GM12864 (cell line): ENCODE measurements at places on chromosomes 3 and 15.

- DNase-seq = no peak
These were observed 47.8 kb downstream of the SPRED1 start for GRCh38 chr15:38300395-38300794.

DNA sequence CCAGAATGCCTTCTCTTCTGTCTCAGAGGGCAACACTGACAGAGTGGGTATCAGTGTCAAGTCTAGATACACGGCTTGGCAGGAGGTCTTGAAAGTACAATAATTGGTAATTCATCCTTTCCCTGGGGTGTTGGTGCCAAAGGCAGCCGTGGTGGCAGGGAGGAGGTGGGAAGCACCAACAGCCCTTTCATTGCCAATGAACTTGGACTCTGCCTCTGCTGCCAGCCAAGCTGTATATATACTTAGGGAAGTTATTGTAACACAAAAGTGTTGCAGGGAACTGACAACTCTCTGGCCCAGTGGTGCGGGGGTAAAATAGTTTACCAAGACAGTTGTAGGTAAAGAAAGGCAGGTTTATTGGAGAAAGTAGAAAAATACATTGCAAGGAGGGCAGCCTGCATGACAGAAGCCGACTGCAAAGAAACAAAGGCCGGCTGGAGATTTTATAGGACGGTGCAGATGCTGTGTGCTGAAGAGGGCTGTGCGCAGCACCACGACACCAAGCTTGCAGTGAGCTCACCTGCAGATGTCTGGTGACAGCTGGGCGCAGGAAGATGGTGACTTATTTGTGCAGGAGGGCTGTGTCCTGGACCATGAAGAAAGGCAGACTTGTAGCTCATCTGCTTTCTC is 4.0 kb upstream of the FAM3D start:
- no peak for DNase-seq

GRCh38 chr3:74067296-74067695 is 442.6 kb upstream of the PDZRN3 start:
- no peak for DNase-seq

DNA sequence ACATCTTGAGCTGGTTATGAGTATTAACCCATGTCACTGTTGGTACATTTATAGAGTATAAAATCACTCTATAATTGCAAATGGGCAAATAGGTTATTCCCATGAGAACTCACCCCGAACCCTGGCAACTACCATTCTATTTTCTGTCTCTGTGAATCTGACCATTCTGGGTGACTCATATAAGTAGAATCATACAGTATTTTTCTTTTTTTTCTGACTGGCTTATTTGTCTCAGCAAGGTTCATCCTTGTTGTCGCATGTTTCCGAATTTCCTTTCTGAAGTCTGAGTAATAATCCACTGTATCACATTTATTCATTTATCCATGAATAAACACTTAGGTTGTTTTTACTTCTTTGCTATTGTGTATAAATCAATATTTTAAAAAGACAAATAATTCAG is 59.9 kb upstream of the CHRM5 start:
- DNase-seq = no peak

- no peak for DNase-seq
These were observed 782.0 kb downstream of the EPHA3 start for GRCh38 chr3:89889386-89889785.

DNA sequence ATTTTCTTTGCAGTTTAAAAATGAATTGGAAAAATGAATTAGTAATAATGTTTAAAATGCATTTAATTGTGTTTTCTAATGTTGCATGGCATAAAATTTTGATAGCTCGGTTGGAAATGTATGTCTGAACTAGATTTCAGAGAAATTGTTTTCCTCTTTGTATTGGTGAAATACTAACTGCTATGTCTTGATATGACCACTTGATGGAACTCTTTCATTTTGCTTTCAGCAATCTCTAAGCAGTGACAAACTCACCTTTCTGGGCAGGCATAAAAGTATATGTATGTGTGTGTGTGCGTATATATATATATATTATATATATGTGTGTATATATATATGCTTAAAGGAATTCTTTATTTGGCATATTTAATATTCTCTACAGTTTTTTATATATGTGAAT is 239.3 kb upstream of the ZNF717 start:
- DNase-seq = no peak

GRCh38 chr3:144590854-144591253 is 619.2 kb downstream of the DIPK2A start:
- DNase-seq = no peak

DNA sequence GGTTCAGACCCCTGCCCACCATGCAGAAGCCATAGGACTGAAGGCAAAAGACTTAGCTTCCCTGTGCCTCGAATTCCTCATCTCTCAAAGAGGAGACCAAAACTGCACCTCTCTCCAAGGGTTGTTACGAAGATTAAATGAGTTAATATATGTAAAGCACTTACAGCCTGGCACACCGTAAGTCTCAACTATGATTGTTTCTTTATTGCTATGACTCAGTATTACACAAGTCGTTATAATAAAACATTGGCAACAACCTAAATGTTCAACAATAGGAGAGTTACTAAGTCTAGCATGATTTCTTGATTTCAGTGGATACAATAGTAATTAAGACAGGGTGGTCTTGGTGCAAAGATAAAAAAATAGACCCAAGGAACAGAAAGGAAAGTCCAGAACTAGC is 19.6 kb upstream of the FGD5 start:
- DNase-seq = no peak

DNA sequence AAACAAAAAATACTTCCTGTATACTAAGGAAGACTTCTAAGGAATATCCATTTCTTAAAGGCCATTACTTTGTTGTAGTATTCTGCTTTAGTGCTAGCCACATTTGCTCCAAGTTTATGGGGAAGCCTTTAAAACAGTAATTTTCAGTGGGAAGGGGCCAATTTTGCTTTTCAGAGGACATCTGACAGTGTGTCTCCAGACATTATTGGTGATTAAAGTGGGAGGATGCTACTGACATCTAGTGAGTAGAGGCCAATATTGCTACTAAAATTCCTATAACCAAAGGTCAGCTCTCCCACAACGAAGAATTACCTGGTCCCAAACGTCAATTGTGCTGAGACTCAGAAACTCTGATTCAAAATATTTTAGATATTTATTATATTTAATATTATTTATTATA is 24.8 kb downstream of the SLC28A2 start:
- no peak for DNase-seq

DNA sequence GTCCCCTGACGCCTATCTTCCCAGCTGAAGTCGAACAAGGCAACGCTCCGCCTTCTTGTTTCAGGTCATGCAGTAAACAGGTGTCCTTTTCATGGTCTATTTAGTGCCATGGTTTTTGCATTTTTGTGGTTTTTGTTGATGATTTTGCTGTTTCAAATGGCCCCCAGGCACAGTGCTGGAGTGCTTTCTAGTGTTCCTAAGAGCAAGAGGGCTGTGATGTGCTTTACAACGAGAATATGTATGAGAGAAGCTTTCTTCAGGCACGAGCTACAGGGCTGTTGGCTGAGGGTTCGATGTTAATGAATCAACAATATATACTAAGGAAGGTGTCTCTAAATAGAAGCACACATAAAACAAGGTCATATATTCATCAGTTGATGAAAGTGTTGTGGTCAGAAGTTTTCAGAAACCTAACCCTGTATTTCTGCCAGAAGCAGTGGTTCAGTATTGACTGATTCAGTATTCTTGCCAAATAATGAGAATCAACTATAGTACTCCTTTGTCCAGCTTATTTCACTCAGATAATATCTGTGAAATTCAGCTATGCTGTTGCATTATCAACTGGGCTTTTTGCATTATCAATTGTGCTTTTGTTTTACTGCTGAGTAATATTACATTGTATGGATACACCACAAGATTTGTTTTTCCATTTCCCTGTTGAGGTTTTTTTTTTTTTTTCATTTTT is 18.5 kb downstream of the LIMD1 start:
- peak; percentile 89 for DNase-seq

DNA sequence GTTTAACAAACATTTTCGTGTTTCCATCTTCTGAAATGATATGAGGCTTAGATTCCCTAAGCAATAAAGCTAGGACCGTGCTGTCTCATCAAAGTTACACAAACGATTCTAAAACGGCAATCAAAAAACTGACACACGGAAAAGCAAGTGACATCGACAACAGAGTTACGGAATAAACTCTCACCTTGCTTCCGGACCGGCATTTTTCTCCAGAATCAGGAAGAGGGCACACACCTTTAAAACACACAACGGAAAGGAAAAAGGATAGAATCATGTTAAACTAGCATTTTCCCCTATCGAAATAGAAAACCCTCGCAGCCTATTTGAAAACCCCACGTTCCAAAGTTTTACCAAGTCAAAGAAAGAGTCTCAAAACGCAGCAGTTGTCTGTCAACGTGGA is 1.4 kb downstream of the DLG1 start:
- no peak for DNase-seq

- DNase-seq = no peak
These were observed 60.4 kb downstream of the LYZL4 start for GRCh38 chr3:42349765-42350594.

DNA sequence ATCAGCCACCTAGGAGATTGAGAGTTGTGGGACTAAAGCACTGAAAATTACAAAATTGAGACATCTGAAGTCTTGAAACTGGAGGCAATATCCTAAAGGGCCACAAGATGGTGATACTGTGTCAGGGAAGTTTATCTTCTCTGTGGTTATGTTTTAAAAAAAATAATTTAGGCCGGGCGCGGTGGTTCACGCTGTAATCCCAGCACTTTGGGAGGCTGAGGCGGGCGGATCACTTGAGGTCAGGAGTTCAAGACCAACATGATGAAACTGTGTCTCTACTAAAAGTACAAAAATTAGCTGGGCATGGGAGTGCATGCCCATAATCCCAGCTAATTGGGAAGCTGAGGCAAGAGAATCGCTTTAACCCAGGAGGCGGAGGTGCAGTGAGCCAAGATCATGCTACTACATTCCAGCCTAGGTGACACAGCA is 17.9 kb upstream of the NIT2 start:
- no peak for DNase-seq

- DNase-seq = no peak
These were observed 81.8 kb upstream of the SNRPA1 start for GRCh38 chr15:101376615-101377395.

GRCh38 chr3:184629555-184630160 is 68.1 kb downstream of the EPHB3 start:
- DNase-seq = no peak

DNA sequence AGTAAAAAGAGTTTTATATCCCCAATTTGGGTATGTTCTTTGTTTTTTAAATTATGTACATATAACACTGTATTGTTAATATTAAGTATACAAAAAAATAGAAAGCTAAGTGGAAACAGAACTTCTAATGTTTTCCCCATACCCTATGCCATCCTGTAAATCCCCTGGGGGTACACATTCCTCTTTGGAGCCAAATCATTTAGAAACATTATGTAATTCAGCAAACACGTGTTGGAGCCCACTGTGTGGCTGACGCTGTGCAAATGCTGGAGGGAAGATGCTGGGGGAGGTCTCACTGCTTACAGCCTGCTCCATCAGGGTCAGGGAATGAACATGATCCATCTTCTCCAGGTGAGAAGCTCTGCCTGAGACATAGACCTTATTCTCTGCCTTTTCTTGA is 52.8 kb downstream of the CRTC3 start:
- DNase-seq = no peak

DNA sequence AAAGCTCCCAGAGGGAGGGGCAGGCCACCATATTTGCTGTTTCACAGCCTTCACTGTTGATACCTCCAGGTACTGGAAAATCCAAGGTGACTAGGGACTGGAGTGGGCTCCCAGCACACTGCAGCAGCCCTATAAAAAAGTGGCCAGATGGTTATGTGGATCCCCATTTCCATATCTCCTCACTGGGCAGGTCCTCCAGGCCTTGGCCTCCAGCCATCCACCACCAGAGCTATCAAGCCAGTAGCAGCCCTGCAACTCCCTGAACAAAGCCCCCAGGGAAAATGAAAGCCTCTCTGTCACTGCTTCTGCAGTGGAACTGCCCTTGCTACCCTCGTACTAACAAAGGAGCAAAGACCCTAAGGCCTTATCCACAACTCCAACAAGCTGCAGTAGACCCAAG is 58.4 kb downstream of the ILDR1 start:
- DNase-seq = no peak

DNA sequence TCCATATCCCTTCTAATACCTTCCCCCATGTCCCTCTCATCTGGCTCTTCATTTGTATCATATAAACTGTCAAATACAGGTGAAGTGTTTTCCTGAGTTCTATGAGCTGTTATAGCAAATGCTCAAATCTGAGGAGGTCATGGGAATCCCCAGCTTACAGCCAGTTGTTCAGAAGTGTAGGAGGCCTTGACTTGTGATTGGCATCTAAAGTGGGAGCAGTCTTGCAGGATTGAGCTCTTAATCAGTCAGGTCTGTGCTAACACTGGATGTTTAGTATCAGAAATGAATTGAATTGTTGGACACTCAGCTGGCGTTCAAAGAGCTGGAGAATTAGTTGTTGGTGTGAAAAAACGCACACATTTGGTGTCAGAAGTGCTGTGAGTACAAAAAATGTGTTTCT is 65.0 kb downstream of the IFT57 start:
- DNase-seq = no peak

DNA sequence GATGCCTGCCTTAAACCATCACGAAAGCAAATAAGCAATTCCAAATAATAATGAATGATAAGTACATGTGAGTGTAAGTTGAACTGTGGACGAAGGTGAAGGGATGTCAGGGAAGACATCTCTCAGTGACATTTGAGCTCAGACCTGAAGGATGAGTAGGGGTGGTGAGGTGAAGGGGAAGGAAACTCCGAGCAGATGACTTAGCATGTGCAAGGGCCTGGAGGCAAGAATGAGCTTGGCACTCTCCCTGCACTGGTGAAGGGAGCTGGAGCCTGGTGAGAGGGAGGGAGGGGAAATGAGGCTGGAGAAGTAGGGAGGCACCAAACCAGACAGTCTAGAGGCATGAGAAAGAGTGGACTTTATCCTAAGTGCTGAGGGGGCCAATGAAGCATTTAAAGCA is 84.3 kb downstream of the MTHFS start:
- no peak for DNase-seq

GRCh38 chr3:53773611-53774368 is 72.4 kb downstream of the CHDH start:
- peak; percentile 61 for DNase-seq

GRCh38 chr3:126551839-126552687 is 6.7 kb downstream of the C3orf22 start:
- DNase-seq = no peak

DNA sequence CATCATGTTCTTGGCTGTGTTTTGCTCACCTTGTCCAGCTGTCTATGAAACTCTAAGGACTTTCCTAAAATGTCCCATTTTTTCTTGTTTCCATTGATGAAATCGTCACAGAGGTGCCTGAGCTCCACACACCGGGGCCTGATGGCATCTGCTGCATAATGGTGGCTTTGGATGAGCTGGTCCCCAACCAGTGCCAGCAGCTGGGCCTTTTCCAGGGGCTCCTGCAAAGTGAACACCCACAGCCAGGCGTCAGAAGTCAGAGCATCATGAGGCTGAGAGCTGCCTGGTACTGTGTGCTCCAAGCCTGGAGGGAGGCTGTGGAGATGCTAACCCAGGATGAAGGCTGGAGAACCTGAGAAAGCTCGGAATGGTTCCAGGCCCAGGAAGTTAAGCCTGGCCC is 46.9 kb downstream of the B3GNT5 start:
- no peak for DNase-seq

DNA sequence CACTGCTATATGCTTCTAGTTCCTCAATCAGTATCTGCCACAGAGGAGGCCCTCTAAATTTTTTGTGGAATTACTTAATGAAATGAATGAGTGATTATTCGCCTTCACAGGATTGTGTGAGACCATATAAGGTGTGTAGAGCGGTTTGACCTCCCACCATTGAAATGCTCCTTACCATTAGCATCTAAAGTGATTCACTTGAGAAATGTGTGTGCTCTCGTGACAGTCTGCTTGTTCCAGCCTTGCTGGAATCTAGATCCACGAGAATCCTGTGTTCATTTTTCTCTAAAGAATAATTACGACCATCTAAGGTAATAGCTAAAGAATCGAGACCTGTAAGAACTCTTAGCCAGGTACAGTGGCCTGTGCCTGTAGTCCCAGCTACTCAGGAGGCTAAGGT is 126.9 kb downstream of the FNDC3B start:
- DNase-seq = no peak
